Suppressor macrophage treated with lipopolysaccharide for 1 hour (primary cell): ENCODE measurements at places on chromosomes 12 and 14.

DNA sequence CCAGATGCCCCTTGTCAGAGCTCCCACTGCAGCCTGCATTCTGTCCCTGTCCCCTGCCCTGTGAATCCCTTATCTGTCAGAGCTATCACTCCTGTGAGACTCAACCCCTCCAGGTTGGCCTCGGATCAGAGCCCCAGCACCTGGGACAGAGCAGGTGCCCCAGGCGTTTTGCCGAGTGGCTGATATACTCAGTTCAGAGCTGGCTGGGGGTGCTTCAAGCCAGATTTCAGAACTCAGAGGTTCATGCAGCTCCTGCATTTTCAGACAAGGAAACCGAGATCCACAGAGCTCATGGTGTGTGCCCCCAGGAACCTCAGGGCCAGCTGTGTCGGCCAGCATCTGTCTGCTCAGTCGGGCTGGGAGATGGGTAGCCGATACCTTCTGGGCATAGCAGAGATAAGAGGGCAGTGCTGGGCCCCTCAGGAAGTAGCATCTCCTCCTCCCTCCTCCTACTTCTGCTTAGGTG, 228.0 kb upstream of the RTL1 start:
- DNase-seq: no peak

- DNase-seq: no peak
Measured at GRCh38 chr14:97318380-97318779, 521.2 kb downstream of the VRK1 start.

GRCh38 chr12:25734529-25735180, 181.6 kb upstream of the LMNTD1 start:
- DNase-seq: no peak

GRCh38 chr12:92971859-92972524, 42.9 kb upstream of the EEA1 start:
- DNase-seq: peak; percentile 53

DNA sequence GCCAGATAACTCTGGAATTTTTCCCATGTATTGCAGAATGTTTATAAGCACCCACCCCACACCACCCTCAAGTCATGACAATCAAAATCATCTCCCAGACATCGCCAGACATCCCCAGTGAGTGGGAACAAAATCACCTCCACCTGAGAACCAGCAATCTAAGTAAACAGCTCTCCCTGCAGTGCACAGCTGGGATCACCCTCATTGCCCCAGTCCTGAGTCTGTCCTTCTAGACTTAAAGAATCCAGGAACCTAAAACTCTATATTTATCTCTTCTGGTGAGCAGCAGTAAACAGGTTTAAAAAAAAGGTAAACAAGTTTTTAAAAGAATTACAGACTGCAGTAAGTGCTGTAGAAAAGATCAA, 43.3 kb upstream of the CMKLR1 start:
- no peak for DNase-seq
